ENCODE measurements at places on chromosomes 12 and 14.

- peak; percentile 18 for DNase-seq
Observed at GRCh38 chr12:4421590-4422031, 24.0 kb downstream of the FGF6 start.

- DNase-seq: no peak
Observed at GRCh38 chr12:29709054-29709453, 74.7 kb downstream of the TMTC1 start.

- DNase-seq: no peak
Observed at GRCh38 chr14:92215579-92215978, 93.8 kb downstream of the CPSF2 start.

- DNase-seq: no peak
Observed at GRCh38 chr12:103102225-103102744, 144.8 kb downstream of the ASCL1 start.

- no peak for DNase-seq
Observed at GRCh38 chr12:70823182-70823976, 97.2 kb downstream of the PTPRR start.

DNA sequence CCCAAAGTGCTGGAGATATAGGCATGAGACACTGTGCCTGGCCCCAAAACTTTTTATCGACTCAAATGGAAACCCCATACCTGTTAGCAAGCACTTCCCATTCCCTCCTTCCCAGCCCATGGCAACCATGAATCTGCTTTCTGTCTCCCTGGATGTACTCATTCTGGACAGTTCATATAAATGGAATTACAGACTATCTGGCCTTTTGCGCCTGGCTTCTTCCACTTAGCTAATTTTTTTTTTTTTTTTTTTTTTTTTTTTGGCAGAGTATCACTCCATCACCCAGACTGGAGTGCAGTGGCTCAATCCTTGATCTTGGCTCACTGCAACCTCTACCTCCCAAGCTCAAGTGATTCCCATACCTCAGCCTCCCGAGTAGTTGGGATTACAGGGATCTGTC lies 134.5 kb upstream of the MED13L start:
- no peak for DNase-seq

GRCh38 chr14:104750056-104750752 lies 2.7 kb upstream of the SIVA1 start:
- DNase-seq: no peak

DNA sequence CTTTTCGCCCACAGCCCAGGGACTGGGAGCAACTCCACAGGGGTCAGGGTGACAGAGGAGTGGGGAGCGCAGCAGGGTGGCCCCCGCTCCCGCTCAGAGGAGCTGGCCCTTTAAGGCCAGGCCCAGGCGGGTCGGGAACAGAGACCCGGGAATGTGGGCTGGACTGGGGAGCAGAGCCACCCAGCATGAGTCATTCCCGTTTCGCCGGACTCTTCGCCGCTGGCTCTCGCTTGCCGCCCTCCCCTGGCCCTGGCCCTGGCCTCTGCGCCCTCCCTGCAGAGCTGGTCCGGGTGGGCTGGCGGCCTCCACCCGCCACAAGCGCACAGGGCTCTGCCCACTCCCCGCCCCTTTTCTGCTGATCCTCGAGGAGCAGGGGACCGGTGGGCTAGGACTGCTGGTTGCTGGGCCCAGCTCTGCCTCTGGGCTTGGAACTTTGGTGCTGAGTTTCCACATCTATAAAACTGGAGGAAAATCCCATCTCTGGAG lies 92.8 kb downstream of the NINJ2 start:
- no peak for DNase-seq

DNA sequence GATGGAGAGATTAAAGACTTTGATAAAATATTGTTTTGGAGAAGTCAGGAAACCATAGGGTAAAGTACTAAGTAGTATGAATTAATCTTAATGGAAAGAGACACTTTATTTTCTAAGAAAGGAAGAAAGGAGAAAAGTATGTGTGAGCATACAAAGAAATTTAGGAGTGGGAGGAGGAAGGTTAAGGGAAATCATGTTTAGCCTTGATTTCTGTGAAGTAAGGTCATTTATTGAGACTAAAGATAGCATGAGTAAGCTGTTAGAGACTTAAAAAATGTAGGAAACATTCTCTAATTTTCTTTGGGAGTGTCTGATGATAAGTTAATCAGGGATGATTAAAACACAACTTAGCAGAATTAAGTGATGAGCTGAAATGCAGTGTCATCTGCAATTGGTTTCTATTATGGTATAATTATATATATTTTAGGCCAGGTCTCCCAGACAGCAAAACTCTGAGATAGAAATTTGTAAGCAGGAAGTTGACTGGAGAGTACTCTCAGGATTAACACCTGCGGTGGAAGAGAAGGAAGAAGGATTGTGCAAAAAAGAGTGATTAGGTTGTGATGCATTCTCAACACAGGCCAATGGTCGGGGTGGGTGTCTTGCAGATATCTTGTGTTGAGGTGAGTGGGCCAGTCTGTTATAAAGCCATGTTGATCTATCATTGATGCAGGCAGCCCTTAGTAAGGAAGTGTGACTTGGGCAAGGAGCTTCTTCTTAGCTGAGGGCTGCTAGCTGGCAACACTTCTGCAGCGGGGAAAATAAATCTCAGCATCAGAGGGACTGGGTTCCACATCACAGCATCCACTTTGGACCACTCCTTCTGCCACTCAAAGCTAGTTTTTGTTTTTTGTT lies 256.2 kb downstream of the AEBP2 start:
- DNase-seq: no peak

- no peak for DNase-seq
Observed at GRCh38 chr12:50050410-50051098, 6.8 kb upstream of the ASIC1 start.

- peak; percentile 9 for DNase-seq
Observed at GRCh38 chr14:98298481-98299244, 973.3 kb downstream of the BCL11B start.

GRCh38 chr12:110744601-110745264 lies 2.0 kb upstream of the PPP1CC start:
- no peak for DNase-seq

GRCh38 chr12:45368841-45369489 lies 153.1 kb downstream of the ANO6 start:
- DNase-seq: no peak

DNA sequence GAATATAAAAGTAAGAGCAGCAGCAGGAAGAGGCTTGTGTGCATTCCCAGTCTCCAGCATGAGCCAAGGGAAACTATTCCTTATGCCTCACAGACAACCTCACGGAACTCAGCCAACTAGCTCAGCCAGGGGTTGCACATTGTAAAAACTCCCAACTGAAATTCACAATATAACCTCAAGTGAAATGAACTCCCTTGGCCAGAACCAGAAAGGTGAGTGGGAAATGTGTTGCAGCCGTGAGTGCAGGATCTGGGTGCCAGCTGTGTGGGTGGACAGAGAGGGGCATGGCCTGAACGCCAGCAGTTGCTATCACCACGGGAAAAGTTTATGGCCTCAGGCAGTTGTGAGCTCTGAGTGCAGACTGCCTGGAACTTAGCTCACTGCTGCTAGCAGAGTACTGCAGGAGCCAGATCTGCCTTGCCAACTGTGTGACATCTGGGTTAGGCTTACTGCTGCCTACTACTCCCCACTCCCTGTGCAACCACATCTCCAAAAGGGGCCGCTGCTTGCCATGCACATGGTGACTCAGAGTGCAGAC lies 2.3 kb upstream of the CLEC1A start:
- no peak for DNase-seq

GRCh38 chr12:24496755-24497154 lies 452.1 kb downstream of the BCAT1 start:
- no peak for DNase-seq

DNA sequence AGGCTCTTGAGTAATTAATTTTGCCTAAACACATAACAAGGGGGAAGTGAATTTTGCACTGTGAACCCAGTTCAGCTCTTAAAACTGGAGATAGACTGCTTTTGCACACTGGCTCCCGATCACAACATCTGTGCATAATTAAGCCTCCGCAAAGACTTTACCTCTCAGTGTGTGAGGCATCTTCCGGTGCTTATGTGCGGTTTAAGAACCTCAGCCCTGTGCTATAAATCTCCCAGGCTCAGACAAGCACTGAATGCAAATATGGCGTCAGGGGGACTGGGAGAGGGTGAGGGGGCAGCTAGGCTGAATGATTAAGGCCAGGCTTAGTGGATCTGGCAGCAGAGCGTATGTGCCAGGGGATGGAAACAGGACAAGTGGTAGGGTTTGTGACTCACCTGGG lies 103.3 kb downstream of the ADCK1 start:
- no peak for DNase-seq

All from effector memory CD8-positive, alpha-beta T cell (primary cell).